ENCODE measurements at places on chromosomes 13 and 19.
A peak's percentile ranks its signal among the peaks of the same experiment; 100 is the strongest.

- no peak for DNase-seq
These were observed 38.8 kb downstream of the ZNF506 start for GRCh38 chr19:19782783-19783182.

- no peak for DNase-seq
These were observed 573.7 kb downstream of the IRS2 start for GRCh38 chr13:109212650-109213049.

GRCh38 chr13:104181526-104182231 is 1115.5 kb upstream of the SLC10A2 start:
- DNase-seq = no peak

DNA sequence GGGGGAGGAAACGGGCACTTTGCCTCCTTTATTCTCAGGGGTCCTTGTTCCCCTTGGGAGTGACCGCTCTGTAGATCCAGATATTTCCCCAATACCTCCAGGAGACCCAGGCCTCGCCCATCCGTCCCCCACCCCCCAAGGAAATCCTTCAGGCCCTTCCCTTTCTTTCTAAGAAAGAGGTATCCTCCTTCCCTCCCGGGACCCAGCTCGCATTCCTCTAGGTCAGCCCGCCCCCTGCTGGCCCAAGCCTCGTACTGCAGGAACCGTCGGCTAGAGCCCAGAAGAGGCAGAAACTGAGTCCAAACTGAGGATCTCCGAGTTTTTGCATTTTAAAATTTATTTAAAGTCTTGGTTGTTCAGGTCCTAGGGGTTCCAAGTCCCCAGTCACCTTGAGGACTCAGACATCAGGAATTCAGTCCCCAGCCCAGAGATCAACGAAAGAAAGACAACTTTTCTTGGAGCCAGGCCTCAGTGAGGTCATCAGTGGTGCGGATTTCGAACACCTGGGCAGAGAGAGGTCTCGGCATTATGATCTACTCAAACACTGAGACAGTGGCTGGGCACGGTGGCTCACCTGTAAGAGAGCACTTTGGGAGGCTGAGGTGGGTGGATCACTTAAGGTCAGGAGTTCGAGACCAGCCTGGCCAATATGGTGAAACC is 7.5 kb upstream of the LRFN1 start:
- DNase-seq = peak; percentile 84

- no peak for DNase-seq
These were observed 22.1 kb downstream of the CAPN12 start for GRCh38 chr19:38721979-38722773.

- DNase-seq = no peak
These were observed 320.3 kb downstream of the SUCLA2 start for GRCh38 chr13:47680748-47681147.

- peak; percentile 7 for DNase-seq
These were observed 97.5 kb downstream of the RGCC start for GRCh38 chr13:41554626-41555386.

- DNase-seq = no peak
These were observed 10.1 kb downstream of the TMEM255B start for GRCh38 chr13:113769106-113769505.

DNA sequence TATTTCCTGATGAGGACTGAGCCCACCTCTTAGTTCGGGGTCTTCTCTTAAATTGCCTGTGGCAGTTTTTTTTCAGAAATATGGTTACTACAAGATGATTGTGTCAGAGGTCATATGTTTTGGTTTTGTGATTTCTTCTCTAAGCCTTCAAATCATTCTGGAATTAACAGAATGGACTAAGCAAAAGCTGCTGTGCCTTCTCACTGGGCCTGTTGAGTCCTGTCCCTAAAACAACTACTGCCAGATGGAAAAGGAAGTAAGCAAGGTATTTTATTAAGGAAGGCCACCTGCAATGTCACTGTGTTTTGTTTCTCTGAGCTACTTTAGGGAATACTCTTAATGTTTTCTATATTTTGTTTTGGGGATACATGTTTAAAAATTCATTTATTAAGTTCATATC is 470.8 kb downstream of the PCDH20 start:
- DNase-seq = no peak

DNA sequence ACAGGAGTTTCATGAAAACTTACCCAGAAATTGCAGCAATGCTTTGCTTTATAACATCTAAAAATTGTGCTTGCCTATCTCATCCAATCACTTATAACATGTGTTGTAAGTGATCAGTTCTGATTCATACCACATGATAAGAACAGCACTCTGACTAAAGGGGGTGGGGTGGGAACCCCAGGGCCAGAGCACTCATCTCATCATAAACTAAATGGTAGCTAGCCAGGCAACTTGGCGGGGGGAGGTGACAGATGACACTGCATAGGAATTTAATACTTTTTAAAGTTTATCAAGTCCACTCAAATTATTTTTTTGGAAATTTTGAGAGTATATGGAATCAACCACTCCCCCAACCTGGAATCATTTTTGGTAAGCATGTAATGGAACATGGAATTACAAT is 42.1 kb downstream of the FOXO1 start:
- DNase-seq = peak; percentile 63

DNA sequence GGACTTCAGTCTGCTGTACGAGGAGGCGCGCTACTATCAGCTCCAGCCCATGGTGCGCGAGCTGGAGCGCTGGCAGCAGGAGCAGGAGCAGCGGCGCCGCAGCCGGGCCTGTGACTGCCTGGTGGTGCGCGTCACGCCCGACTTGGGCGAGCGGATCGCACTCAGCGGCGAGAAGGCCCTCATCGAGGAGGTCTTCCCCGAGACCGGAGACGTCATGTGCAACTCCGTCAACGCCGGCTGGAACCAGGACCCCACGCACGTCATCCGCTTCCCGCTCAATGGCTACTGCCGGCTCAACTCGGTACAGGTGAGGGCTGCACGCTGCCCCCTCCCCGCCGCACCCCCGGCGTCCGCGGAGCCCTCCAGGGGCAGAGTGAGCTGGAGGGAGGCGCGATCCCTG is 14.6 kb downstream of the KCTD15 start:
- DNase-seq = no peak

DNA sequence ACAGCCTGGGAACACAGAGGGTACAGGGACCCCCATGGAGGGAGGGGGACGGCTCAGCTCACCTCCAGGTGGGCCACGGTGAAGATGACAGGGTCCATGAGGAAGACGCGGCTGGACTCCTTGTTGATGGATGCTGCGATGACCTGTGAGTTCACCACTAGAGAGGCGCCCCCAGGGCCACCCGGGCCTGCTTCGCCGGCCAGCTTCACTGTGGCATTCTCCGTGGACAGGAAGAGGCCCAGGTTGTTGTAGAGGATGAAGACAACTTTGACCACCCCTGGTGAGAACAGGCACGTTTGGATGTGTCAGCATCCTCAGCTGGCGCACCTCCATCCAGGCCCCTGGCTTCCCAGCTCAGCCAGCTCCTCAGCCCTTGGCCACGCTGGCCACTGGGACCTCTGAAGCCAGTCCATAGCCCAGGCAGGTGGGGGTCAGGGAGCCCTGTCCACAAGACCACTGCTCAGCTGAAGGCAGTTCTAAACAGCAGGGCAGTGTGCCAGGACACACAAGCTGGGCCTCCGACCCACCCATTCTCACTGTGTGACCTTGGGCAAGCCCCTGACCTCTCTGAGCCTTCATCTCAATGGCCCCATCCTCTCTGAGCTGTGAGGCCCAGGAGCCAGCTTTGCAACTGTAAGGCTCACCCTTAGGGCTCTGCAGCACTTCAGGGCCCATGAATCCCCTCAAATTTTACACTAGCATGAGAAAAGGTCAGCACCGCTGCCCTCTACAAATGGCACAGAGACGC is 22.1 kb upstream of the ASF1B start:
- no peak for DNase-seq

Data from CD4-positive, alpha-beta T cell treated with Interleukin-6 for 4 hours (primary cell).